ENCODE measurements at places on chromosomes 6 and 20. TPM values are rescaled to one million over a fixed set of nuclear protein-coding genes. Genes with fewer than 3 reads are reported as not detected.

RIPPLY2 gene
- total RNA-seq: not detected

PPP1R18 gene
- 55.8 TPM for total RNA-seq

MUCL3 gene
- not detected for total RNA-seq

RPS10 gene
- 2,279 TPM for total RNA-seq

OR12D3 gene
- total RNA-seq: not detected

CNKSR3 gene
- total RNA-seq: 4.0 TPM
